Bronchial epithelial cell (primary cell): ENCODE measurements at places on chromosomes 16 and 17. TPM values are rescaled to one million over a fixed set of nuclear protein-coding genes. Genes with fewer than 3 reads are reported as not detected.

The DPEP3 gene
- not detected in 2 replicates for total RNA-seq

The LGALS9B gene
- under 0.01 and 0.26 TPM in 2 replicates for total RNA-seq

The CA7 gene
- total RNA-seq = not detected in 2 replicates

The EFTUD2 gene
- 78.0 and 91.4 TPM in 2 replicates for total RNA-seq

The VAT1L gene
- total RNA-seq = not detected in 2 replicates

The CIBAR2 gene
- not detected in 2 replicates for total RNA-seq

The CMTM1 gene
- total RNA-seq = 0.26 and 0.38 TPM in 2 replicates

The GSDMA gene
- total RNA-seq = 0.26 and 0.38 TPM in 2 replicates

The IL17C gene
- under 0.01 TPM in 1 of 2 replicates, not detected in the other for total RNA-seq

The FSCN2 gene
- 1.2 and 1.3 TPM in 2 replicates for total RNA-seq

The NOTUM gene
- 0.13 TPM in 1 of 2 replicates, not detected in the other for total RNA-seq

The GAA gene
- total RNA-seq = 19.1 and 21.1 TPM in 2 replicates

The DNAI2 gene
- not detected in 2 replicates for total RNA-seq

The VASN gene
- total RNA-seq = 6.6 and 10.0 TPM in 2 replicates

The KRTAP1-5 gene
- not detected in 2 replicates for total RNA-seq

The EME2 gene
- total RNA-seq = 5.8 and 6.1 TPM in 2 replicates

The CHST6 gene
- 1.3 and 6.4 TPM in 2 replicates for total RNA-seq

The CES1 gene
- total RNA-seq = 0.26 TPM in 2 replicates
